ENCODE measurements at places on chromosomes 11 and 22. TPM values are rescaled to one million over a fixed set of nuclear protein-coding genes. Genes with fewer than 3 reads are reported as not detected.

DNA sequence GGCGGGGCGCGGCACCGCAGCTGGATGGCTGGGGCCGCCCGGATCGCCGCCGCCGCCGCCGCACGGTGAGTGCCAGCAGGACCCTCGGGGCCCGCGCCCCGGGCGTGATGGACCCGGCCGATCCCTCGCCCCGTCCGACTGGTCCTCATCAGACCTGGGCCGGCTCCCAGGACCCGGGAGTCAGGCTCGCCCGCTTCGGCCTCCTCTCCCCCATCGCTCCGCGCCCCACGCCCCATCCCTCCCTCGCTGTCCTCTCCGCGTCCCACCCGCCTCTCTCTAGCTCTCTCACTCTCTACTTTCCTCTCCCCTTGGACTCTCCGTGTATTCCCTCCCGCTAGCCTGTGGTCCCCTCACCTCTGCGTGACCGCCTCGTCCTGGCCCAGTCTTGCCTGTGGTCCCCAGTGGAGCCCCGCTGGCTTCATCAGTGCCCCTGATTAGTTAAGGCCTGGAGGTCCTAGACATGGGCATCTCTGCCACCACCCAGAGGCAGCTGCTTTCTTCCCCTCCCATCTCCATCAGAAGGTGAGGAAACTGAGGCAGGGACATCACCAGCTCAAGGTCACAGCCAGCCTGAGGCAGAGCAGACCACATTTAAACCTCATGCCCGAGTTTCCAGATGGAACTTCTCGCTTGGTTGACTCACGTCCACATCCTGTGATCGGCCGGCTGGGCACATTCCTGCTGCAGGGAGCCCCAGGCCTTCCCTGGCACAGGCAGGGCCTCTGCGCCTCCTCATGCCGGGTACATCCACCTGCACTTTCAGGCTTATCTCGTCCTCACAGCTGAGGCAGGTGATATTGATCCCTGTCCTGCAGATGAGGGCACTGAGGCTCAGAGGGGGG, 429 bp downstream of the SLC39A13 start:
- H3K4me1 ChIP-seq: peaks cover 17% of the 10 kb centered on the region

DNA sequence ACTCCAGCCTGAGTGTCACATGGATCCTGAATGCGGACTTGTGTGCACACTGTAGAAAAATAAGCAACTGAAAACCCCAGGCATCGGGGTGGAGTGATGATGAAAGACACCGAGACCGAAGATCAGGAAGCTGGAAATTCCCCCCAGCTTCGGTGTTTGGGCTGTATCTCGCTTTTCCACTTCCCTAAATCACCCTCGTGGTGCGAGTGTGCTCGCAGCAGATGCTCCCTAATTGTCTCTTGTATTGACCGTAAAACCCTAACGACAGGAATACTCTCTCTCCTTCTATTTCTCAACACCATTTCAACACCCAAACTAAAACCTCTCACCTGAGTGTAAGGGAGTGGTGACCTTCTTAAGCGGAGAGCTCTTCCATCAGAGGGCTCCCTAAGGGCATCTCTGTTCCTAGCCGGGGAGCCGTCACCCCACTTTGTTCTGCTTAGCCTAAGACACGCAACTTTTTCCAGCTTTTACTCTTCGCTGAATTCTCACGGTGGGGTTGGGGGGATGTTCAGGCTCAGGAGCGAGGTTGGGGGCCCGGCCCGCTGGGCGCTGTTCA, 635 bp upstream of the GRK3 start:
- peak overlapping the region; percentile 92 for H3K4me3 ChIP-seq
- peaks cover 54% of the 10 kb centered on the region for H3K4me1 ChIP-seq
- DNase-seq: no peak
- peaks cover 19% of the 10 kb centered on the region for H3K36me3 ChIP-seq

DNA sequence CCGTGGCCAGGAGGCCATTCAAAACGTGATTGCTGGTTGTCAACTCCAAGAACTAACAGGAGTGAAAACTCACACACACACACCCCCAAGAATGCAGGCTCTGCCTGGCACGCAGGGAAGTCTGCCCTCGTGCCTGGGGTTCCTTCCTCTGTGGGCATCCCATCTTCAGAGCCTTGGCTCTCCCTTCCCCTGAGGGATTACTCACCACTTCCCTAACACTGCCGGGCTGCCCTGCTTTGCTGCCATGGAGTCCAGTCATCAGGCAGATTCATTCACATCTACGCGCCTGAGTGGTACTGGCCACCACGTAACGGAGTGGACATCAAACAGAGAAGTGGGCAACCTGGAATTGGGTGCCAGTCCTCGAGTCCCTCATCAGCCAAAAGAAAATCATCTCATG, 120.7 kb upstream of the TMEM45B start:
- peaks cover 11% of the 10 kb centered on the region for H3K4me1 ChIP-seq
- H3K36me3 ChIP-seq: no peaks in the 10 kb centered on the region
- DNase-seq: no peak
- H3K27me3 ChIP-seq: peaks cover 3% of the 10 kb centered on the region

The OR8G5 gene
- total RNA-seq: not detected

Data from activated T-helper 2 cell treated with anti-CD3 and anti-CD28 coated beads, Interferon-gamma antibody, Interleukin-2, Interleukin-4, amounts not matched to agents 10 μg/mL and 5 μg/mL and 100 μg/mL, durations not matched to agents 14 hours and 24 hours and 36 hours (primary cell).